ENCODE measurements at places on chromosomes 3 and 15. TPM values are rescaled to one million over a fixed set of nuclear protein-coding genes. Genes with fewer than 3 reads are reported as not detected.

The BTLA gene
- total RNA-seq = 0.48 TPM

The PRRT3 gene
- total RNA-seq = 1.9 TPM

The BHLHE40 gene
- total RNA-seq = 75.3 TPM

The SPRED1 gene
- 19.4 TPM for total RNA-seq

The OR5K2 gene
- not detected for total RNA-seq

DNA sequence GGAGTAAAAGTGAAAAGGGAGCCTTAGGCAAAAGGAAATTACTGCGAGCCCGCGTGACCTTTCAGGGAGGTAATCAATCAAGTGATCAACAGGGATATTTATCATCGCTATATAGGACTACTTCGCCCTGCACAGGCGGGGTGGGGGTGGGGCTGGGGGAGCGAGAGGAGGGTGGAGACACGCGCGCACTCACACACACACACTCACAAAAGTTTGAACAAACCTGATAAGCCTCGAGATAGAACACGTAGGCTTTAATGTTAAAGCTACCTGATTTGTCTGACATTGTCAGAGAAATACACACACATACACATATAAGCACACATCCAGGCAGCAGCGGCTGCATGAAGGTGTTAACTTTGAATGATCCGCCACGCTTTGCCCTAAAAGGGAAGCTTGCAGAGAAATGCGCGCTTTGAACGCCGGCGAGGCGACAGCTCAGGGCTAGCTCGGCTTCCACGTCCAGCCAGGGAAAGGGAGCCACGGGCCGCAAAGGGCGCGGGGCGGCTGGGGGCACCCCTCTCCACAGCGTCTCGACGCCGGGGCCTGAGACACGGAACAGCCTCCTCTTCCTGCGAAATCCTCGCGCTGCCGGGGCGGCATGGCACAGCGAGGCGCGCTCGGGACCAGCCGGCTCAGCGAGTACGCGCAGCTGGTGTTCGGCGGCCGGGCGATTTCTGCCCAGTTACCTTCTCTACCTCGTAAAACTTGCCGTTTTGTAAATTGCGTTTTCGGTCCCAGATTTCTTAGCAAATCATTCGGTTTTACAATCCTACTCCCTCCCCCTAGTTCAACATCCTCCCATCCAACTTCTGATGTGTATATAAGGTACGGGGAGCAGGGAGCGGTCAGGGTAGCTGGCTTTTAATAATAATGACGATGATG is 4.8 kb upstream of the MECOM start:
- H3K4me3 ChIP-seq = peak overlapping the region; percentile 30
- H3K4me1 ChIP-seq = peaks cover 3% of the 10 kb centered on the region
- H3K36me3 ChIP-seq = no peaks in the 10 kb centered on the region
- no peaks in the 10 kb centered on the region for H3K27me3 ChIP-seq
- DNase-seq = no peak

DNA sequence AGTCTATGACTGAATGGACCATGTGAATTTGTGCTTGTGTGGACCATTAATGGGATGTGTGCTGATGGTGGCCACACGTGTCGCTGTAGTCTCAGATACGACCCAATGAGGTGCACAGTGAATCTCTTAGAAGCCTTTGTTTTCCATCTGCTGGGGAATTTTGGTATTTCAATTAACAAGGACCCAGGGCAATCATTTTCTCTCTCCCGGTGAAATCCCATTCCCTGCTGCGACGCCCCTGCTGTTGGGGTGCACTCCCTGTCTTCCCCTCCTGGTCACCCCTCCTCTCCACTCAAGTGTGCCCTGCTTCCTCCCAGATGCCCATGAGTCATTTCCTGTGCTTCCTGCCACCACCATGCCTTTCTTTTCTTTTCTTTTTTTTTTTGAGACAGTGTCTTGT is 32.7 kb downstream of the EBLN2 start:
- H3K4me1 ChIP-seq = no peaks in the 10 kb centered on the region
- no peaks in the 10 kb centered on the region for H3K36me3 ChIP-seq

GRCh38 chr3:17949101-17949500 is 206.7 kb upstream of the TBC1D5 start:
- H3K4me3 ChIP-seq = no peak overlapping the region
- H3K27me3 ChIP-seq = no peaks in the 10 kb centered on the region
- no peak overlapping the region for H3K27ac ChIP-seq
- H3K36me3 ChIP-seq = no peaks in the 10 kb centered on the region
- no peak for DNase-seq

DNA sequence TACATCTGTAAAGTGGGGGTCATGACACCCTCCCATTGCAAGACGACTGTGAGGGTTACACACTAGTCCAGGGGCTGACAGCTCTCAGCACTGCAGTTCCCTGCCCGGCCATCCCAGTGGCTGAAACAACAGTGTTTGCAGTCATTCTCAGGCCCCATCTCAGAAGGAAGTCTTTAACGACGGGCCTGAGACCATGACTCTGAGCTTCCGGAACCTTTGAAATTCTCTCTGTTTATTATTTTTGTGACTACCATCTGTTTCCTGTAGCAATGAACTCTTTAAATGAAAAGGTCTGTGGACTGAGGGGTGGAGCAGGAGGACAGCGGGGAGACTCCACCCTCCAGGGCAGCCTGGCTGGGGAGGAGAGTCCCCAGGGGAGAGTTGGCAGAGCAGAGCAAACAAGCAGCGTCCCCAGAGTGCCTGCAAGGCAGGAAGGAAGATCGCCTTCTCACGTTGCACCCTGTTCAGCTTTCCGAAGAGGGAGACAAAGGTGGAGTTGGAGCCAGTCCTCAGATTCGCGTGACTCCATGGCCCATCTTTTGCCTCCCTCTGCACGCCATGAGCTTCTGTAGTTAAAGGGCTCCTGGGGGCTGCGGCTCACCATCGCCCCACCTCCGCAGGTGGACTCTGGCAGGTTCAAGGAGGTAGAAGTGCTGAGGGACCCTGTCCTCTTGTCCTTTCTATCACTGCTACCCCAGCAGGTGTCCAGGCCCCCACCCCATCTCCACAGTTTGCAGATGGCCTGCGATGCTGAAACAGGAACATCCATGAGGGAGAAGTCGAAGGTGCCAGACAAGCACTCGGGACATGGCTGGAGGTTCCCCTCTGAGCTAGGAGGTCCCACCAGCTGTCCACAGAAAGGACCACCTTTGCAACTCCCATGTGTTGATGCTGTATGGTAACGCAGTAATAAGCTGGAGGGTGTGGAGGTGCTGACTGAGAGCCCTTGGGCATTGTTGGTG is 525.8 kb upstream of the PROK2 start:
- H3K4me3 ChIP-seq = no peak overlapping the region
- H3K27ac ChIP-seq = no peak overlapping the region
- no peaks in the 10 kb centered on the region for H3K36me3 ChIP-seq
- DNase-seq = no peak
- peaks cover 5% of the 10 kb centered on the region for H3K4me1 ChIP-seq

- H3K4me3 ChIP-seq = no peak overlapping the region
- H3K27ac ChIP-seq = no peak overlapping the region
Observed at GRCh38 chr3:134643150-134643675, 7.6 kb downstream of the KY start.

GRCh38 chr3:153749070-153749610 is 372.1 kb upstream of the ARHGEF26 start:
- no peaks in the 10 kb centered on the region for H3K36me3 ChIP-seq
- no peak overlapping the region for H3K4me3 ChIP-seq
- no peaks in the 10 kb centered on the region for H3K27me3 ChIP-seq
- no peak overlapping the region for H3K27ac ChIP-seq
- DNase-seq = no peak

- peaks cover 2% of the 10 kb centered on the region for H3K4me1 ChIP-seq
- no peaks in the 10 kb centered on the region for H3K36me3 ChIP-seq
- no peaks in the 10 kb centered on the region for H3K27me3 ChIP-seq
- peak overlapping the region; percentile 49 for H3K27ac ChIP-seq
- H3K4me3 ChIP-seq = no peak overlapping the region
Observed at GRCh38 chr3:48402907-48403306, 27.0 kb downstream of the PLXNB1 start.

DNA sequence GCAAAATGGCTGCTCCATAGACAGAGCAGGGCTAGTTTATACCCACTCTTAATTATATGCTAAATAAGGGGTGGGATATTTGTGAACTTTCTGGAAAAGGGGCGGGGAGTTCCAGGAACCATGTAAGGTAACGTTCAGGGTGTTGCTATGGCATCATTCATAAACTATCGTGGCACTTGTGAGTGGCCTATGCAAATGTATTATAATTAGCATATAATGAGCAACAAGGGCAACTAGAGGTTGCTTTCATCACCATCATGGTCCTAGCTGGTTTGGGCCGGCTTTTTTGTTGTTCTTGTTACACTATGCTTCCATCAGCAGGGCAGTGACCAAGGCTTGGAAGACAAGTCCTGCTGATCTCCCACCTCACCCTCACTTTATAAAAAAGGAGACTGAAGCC is 43.2 kb upstream of the FGD5 start:
- no peak overlapping the region for H3K4me3 ChIP-seq
- no peaks in the 10 kb centered on the region for H3K4me1 ChIP-seq
- DNase-seq = no peak
- no peaks in the 10 kb centered on the region for H3K36me3 ChIP-seq
- no peaks in the 10 kb centered on the region for H3K27me3 ChIP-seq

All from ovary (tissue), 10 donors.